SK-N-SH (cell line): ENCODE measurements at places on chromosomes 6 and 20. TPM values are rescaled to one million over a fixed set of nuclear protein-coding genes. Genes with fewer than 3 reads are reported as not detected.

Gene OPN5
- polyA plus RNA-seq = not detected in 2 replicates

GRCh38 chr6:162230147-162230752 is 497.3 kb downstream of the PRKN start:
- no peak for DNase-seq

Gene MAP7
- 0.76 and 0.97 TPM in 2 replicates for polyA plus RNA-seq

- no peak for DNase-seq
Measured at GRCh38 chr6:140542863-140543262, 1168.4 kb upstream of the CITED2 start.

Gene HLA-DRB5
- polyA plus RNA-seq = not detected in 2 replicates

GRCh38 chr6:122484760-122485159 is 13.2 kb upstream of the SERINC1 start:
- no peak for DNase-seq

Gene TP53TG5
- not detected in 2 replicates for polyA plus RNA-seq

DNA sequence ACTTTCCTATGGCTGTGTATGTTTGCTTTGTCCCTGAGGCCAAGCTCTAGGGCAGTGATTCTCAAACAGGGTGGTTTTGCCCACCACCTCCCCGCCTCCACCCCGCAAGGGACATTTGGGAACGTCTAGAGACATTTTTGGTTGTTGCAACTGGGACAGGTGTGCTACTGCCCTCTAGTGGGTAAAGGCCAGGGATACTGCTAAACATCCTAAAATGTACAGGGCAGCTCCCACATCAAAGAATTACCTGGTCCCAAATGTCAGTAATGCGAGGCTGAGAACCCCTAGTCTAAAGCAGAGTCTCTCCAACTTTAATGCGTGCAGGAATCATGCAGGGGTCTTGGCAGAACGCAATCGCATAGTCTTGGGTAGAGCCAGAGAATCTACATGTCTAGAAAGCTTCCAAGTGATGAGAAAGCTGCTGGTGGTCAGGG is 5.1 kb downstream of the KCNS1 start:
- peak; percentile 66 for DNase-seq

DNA sequence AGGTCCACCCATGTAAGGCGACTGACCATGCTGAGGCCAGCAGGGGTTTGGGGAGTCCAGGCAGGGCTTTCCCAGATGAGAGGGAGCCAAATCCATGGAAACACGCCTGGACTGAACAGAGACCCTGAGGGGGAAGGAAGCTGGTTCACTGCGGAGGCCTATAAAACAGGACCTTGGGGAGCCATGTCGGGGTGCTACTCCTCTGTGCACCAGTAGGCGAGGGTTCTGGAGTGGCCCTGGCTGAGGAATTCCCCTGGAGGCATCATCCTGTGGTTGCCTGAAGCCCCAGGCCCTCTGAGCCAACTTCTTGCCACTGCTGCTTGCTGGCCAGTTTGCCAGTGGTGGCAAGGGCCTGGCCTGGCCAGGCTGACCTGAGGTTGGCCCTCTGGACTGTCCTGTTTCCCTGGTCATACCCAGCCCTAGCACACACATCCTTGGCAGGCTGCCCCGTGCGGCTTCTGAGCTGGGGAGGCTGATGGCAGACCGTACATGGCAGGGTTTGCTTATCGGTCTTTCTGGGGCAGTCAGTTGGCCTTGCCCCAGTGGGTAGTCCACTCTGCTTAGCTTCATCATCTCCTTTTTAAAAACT is 2.2 kb upstream of the LRRN4 start:
- no peak for DNase-seq

- DNase-seq = no peak
Measured at GRCh38 chr6:42692137-42692911, 30.1 kb downstream of the PRPH2 start.

Gene C6orf141
- polyA plus RNA-seq = not detected in 2 replicates

Gene PDE10A
- polyA plus RNA-seq = 0.43 and 0.67 TPM in 2 replicates

Gene SNAP91
- polyA plus RNA-seq = 0.64 and 2.0 TPM in 2 replicates

GRCh38 chr20:36836591-36837269 is 39.2 kb upstream of the TLDC2 start:
- peak; percentile 77 for DNase-seq

DNA sequence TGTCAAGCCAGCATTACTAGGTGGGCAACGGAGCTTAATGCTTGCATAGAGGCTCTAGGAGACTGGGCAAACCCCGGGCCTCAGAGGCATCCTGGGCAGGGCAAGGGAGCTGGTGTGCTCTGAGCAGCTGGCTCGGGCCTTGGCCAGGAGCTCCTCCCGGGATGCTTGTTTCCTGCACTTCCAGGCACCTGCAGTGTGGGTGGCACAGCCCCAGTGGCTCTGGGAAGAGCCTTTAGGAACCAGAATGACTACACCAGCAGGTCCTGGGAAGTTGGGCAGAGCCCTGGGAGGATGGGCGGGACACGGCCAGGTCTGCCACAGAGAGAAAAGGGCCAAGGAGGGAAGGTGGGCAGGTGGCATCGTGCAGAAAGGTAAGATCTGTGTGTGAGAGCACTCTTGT is 80.4 kb upstream of the CD93 start:
- no peak for DNase-seq

DNA sequence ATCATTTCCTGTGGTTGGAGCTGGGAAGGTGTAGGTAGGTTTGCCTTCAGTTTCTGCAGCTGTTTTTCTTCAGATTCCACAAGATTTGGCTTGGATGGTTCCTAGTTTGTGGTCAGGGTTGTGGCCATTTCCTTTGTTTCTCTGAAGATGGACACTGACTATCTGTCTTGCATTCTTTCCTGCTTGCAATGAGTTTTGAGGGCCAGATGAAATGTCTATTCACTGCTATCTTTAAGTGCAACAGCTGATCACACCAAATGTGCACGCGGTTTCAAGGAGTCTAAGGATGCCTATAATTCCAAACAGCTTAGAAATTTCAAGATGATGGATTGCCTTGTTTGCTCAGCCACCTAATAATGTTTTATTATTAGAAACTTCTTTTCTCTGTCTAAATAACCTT is 28.4 kb downstream of the IL20RA start:
- DNase-seq = no peak

- no peak for DNase-seq
Measured at GRCh38 chr20:21203088-21203656, 77.3 kb downstream of the KIZ start.

Gene PPP1R14C
- polyA plus RNA-seq = not detected in 2 replicates

- no peak for DNase-seq
Measured at GRCh38 chr6:25655723-25656122, 3.7 kb downstream of the SCGN start.

DNA sequence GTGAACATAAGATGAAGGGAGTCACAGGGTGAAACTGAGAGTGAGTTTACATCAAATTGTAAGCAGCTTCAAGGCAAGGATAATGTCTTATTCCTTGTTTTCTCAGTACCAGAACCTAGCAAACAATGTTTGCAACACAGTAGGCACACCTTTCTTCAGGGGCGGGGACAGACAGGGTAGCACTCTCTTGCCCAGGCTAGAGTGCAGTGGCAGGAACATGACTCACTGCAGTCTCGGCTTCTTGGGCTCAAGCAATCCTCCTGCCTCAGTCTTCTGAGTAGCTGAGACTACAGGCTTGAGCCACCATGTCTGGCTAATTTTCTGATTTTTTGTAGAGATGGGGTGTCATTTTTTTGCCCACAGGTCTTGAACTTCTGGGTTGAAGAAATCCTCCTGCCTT is 299.8 kb downstream of the CD83 start:
- DNase-seq = no peak

DNA sequence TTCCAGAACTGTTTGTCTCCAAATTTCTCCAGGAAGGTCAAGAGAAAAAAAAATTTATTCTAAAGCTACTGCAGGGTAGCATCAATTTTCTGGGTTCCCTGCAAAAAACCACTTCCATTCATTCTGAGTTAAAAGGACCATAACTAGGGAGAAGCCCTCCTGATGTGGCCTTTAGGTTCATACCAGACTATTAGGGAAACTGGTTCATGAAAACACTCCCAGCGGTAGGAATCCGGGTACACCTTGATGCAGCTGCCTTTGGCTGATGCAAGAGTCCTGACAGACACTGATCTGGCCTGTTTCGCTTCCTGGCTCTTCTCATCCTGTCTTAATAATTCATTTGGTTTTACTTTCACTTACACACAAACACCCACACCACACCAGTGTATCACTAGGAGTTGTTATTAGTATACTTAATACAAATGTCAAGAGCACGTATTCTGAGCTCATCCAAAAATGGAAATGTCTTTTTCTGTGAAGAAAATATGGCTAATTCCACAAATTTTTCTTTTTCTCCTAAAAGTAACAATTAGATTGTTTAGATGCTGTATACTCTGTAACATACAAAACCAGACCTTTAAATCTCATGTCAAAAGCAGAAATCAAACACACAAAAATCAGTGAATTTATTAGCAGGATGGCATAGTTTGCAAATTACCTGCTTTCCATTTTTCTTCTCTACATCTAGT is 38.4 kb upstream of the ARHGAP18 start:
- no peak for DNase-seq
